Left lung (tissue), 14 donors: ENCODE measurements at places on chromosomes 2 and 18.

GRCh38 chr2:50452056-50452455, 579.9 kb downstream of the NRXN1 start:
- no peak overlapping the region for H3K27ac ChIP-seq
- no peaks in the 10 kb centered on the region for H3K27me3 ChIP-seq
- no peaks in the 10 kb centered on the region for H3K36me3 ChIP-seq
- DNase-seq = no peak

DNA sequence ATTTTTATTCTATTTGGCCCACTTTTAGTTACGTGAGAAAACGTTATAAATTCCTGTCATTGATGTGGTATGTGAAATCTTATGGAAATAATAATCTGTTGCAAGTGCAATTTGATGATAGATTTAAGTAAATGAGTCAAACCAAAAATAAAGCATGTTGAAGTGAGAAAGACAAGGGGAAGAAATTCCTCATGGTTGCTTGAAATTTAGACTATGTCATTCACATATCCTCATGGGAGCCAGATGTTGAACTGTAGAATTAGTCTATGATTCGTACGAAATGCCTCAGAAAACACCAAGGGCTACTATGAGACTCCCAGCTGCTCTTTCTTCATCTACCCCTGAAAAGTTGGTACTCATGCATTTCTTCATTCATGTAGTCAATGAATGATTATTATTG, 55.7 kb downstream of the KLHL14 start:
- H3K4me3 ChIP-seq = no peak overlapping the region
- H3K27me3 ChIP-seq = no peaks in the 10 kb centered on the region
- H3K36me3 ChIP-seq = no peaks in the 10 kb centered on the region
- no peak for DNase-seq

DNA sequence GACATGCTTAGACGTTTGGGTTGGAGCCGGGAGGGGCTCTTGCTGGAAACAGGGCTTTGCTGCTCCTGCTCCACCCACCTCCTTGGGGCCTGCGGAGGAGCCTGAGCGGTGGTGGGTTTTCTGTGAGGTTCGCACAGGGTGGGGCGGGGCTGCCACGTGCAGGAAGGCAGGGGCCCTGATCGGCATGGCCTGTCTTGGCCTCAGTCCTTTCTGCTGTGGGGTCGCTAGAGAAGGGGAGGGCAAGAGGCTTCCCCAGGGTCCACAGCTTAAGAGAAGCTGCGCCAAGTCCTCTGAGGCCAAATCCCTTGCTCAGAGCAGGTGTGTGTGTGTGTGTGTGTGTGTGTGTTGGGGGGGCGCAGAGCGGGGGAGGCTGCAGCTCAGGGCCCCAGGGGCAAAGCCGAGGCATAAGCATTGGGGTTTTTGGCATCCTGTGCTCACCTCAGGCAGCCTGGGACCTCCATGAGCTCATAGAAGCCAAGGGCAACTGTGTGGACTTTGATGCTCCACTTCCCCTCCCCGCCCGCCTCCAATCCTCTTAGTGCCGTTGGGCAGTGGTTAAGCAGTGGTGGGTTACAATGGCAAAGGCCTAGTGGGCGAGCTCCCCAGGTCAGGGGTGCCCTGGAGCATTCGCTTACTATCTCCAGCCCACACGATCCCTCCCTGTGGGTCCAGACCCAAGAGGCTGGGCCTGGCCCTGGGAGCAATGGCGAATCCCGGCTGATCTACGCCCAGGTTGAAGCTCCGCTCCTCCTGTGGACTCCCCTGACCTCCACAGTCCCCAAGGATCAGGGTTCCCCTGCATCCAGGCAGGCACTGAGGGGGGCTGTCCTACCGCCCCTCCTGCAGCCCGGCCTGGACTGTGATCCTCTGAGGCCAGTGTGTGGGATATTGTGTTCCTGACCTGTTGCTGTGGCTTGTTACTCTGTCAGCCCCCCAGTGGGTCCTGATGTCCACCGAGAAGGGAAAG, 28.9 kb downstream of the TOGARAM2 start:
- H3K4me3 ChIP-seq = no peak overlapping the region
- no peak overlapping the region for H3K27ac ChIP-seq
- H3K36me3 ChIP-seq = no peaks in the 10 kb centered on the region
- H3K27me3 ChIP-seq = peaks cover 7% of the 10 kb centered on the region
- no peak for DNase-seq

- no peaks in the 10 kb centered on the region for H3K27me3 ChIP-seq
- H3K4me1 ChIP-seq = no peaks in the 10 kb centered on the region
- H3K4me3 ChIP-seq = no peak overlapping the region
- no peak for DNase-seq
Observed at GRCh38 chr18:37188016-37188791, 359.3 kb downstream of the KIAA1328 start.
